ENCODE measurements at places on chromosomes 16 and 17.

DNA sequence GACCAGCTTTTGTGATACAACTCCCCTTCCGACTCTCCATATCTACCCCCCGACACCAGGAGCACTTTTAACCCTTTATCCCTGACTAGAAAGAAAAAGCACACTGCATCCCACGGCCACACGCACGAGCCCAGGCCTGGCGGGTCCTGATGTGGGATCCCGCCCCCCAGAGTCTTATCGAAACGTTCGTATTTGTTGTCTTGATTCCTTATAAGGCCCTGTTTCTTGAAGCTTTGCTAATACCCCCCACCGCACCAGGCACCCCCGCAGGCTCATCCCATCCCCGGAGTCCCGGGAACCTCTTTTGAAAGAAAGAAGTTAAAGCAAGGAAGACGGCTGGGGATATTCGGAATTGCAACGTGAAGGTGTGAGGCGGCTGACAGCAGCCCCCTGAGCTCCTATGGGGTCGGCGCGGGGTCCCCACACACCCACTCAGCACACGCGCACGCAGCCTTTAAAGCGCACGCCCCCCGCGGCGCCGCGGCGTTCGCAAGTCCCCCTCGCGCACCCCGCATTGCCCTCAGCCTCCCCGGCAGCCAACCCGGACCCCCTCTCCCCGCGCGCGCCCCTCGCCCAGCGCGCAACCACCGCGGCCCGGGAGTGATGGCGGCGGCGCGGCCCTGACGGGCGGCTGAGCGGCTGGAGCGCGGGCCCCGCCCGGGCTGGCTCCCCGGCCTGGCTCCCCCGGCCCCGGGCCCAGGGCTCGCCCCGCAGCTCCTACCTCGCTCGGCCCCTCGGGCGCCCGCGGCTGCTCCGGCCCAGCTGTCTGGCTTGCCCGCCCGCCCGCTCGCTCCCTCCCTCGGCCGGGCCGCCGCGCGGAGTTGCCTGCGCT, 448 bp downstream of the STAT5B start:
- DNase-seq = peak; percentile 35

- no peak for DNase-seq
Observed at GRCh38 chr17:4632581-4632920, 8.9 kb downstream of the ALOX15 start.

GRCh38 chr16:16118337-16118736, 105.0 kb downstream of the ABCC6 start:
- DNase-seq = no peak

DNA sequence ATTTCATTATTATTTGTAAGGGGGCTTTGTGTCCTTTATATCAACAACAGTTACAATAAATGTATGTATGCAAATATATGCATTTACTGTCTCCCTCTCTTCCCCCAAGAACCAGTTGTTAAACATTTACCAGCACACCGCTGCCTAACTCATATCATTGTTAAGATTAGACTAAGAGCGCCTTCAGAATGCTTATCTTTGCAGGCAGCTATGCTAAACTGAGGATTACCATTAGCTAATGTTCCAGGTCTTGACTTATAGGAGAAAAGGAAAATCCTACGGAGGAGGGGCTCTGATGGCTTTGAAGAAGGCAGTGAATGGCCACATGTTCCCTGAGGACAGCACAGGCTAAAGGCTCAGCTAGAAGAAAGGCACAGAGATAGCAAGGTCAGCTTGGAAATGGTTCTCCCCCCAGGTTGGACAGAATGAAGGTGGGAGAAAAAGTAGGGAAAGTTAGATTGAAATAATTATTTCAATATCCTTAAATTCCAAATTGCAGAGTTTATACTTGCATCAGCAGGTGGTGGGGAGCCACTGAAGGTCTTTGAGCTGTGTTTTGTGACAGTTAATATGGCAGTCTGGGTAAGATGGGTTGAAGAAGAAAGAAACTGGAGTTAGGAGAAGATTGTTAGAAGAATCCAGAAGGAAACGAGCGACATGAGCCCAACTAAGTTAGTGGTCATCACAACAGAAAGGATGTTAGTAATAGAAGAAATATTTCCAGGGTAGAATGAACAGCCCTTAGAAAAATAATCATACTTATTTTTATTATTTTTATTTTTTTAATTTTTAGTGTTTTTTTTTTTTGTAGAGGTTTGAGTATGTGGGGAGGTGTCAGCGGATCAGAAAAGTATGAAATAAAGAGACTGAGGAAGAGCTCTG, 87.0 kb upstream of the MAF start:
- DNase-seq = no peak

DNA sequence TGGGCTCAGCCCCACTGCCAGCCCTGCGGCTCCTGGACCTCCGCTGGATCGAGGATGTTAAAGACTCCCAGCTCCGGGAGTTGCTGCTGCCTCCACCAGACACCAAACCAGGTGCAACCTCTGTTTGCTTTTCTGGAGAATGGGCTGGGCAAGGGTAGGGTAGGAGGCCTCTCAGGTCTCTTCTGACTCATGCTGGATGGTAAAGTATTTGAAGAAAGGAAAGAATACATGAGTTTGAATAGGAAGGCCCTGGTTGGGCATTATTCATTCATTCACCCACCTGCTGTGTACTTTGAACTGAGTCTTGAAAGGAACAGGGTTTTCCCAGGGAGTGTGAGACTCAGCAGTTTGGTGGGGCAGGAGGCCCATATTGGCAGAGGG, 6.5 kb upstream of the ORAI3 start:
- DNase-seq = no peak

- DNase-seq = no peak
Observed at GRCh38 chr16:79640513-79641360, 40.2 kb upstream of the MAF start.

- DNase-seq = no peak
Observed at GRCh38 chr17:59093702-59094231, 12.9 kb downstream of the TRIM37 start.

DNA sequence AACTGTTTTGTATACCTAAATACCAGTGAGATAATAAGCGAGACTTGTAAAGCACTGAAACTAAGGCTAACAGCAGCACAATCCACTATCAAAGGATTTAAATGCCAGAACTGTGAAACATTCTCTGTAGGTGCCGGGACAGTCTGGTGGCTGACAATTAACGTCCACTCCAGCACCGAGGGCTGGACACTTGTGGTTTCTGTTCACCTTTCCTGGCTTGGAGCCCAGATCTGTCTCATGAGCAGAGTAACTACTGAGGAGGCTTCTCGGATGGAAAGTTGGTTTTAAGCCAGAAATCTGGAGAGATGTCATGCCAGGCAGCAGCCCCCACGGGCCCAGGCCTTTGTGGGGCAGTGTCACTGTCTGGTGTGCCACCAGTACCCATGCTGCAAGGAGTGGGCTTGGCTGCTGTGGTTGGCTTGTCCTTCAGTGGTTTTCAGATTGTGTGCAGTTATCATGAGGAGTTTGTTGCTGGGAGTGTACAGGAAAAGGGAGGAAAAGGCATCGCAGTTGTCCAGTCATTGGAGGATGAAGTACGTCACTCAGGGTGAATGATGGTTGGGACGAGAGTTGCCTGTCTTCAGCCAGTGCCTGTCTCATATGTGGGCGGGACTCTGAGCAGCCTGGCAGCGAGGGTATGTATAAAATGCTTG, 35.5 kb downstream of the UBN1 start:
- DNase-seq = no peak

DNA sequence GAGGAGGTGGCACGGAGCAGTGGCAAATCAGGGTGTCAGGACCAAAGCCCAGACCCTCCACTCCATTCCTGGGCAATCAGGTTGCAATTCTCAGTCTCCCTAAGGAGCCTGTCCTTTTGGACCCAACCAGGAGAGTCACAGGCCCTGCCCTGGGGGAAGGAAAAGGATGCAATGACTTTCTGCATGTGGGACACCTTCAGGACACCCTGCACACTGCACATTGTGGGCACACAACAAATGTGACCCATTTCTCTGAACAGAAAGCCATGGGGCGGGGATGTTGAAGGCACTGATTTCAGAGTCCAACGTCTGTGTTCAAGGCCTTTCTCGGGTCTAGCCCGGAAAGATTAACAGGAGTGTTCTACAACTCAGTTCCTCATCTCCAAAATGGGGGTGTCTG, 286.2 kb upstream of the FOXF1 start:
- no peak for DNase-seq

DNA sequence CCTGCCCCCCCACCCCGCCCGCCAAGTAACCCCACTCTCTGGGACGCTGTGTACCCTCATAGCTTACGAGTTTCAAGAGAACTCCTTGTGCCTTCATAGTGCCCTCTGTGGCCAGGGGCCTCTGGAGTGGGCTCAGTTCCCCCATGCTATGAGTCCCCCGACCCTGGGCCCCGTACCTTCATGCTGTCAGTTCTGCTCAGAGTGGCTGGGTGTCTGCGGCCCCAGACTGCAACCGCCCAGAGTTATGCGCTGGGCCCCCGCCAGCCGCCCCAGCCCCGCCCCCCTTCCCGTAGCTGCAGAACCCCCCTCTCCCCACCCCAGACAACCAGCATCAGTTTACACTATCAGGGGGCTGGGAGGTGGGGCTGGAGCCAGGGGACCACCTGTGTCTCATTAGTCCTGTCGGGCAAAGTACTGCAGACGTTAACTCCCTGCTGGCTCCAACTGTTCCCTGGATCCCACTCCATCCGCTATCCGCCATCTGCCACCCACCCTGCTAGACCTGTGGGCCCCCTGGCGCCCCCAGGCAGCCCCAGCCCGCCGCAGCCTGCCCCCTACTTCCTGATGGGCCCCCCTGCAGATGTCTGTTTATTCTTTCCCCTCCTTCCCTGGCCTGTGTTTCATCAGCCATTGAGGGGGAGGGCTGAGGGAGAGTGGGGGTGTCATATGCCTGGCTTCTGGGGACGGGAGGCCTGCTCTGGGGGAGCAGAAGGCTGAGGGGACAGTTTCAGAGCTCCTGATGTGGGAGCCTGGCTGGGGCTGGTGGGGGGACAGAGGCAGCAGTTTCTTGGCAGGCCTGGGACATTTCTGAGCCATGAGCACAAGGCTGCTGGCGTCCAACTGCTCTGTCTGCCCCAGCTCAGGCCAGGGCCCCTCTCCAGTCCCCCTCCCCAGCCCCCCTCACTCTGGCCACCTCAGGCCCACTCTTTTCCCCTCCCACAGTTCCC, at the start of gene MFAP4:
MFAP4 (minus strand) TSS at position 217 of the 947 bp plus-strand sequence; CDS start at position 182, 35 bp downstream.
- DNase-seq = no peak

DNA sequence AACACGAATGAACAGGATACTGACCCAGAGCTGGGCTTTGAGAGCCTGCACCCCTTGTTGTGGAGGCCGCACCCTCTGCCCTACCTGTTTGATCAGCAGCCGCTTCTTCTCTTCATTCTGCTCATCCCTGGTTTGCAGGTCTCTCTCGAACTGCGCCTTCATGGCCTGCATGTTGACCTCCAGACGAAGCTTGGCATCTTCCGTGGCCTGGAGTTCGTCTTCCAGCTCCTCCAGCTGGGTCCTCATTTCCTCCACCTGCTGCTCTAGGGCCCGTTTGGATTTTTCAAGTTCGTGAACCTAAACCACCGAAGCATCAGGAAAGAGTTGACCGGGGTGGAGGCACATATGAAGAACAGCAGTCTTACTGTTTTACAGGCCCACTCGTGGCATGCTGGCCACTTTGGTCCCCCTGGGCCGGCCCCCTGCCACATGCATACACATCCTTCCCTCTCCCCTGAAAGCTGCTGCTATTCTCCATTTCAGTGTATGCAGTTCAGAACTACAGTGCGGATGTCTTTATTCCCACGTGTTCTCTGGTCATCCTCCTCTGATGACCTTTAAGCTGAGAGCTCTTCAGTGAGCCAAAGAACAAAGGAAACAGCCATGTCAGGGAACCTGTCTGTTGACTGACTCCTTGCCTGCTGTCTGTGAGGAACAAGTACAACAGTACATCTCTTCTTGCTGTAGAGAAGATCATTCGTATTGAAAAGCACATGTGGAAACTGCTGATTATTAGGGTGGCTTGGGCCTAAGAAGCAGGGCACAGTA, 54.8 kb downstream of the NDEL1 start:
- no peak for DNase-seq

- DNase-seq = no peak
Observed at GRCh38 chr17:73028299-73028755, 64.2 kb downstream of the SLC39A11 start.

- DNase-seq = no peak
Observed at GRCh38 chr17:57762452-57763395, 17.6 kb upstream of the CCDC182 start.

All from T-helper 2 cell (primary cell).